Stimulated activated CD8-positive, alpha-beta memory T cell treated with anti-CD3 and anti-CD28 coated beads, Interleukin-4, amount 100 ng/mL, for 1 hour (primary cell): ENCODE measurements at places on chromosomes 2 and 18.

- DNase-seq, result no peak
Measured at GRCh38 chr2:138034536-138034935, 70.3 kb downstream of the HNMT start.

DNA sequence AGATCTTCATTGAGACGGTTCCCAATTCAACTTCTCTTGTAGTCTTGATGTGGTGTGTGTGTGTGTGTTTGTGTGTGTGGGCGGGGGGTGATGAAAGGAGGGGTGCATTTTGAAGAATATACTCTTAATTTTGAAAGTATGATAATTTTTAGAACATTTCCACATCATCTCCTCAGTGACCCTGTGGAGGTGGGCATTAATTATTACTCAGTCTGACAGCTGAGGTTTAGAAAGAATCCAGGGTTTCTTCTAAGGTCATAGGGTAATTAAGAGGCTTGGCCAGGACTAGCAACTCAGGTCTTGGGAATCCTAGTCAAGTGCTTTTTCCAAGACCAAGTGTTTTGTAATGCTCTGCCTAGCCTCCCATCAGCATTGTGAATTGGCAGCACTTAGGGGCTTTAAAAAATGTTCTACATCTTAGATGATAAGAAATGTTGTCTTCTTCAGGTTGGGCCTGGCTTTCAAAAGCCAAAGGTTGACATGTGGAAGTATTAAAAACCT lies 100.5 kb downstream of the SPTBN1 start:
- no peak for DNase-seq

DNA sequence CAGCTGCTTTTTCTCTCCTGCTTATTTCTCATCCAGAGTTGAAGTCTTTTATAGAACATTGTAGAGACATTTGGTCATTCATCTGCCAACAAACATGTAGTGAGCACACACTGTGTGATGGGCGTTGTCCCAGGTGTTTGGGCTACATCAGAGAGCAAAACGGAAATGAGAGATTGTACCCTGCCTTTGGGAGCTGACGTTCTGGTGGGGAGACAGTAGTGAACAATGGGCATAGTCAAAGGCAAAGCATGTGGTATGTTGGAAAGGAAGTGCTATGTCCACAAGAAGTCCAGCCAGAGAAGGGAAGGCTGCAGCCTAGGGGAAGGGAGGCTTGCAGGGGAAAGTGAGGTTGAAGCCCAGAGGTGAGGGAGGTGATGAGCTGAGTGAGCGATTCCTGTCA lies 78.1 kb downstream of the PIEZO2 start:
- no peak for DNase-seq

DNA sequence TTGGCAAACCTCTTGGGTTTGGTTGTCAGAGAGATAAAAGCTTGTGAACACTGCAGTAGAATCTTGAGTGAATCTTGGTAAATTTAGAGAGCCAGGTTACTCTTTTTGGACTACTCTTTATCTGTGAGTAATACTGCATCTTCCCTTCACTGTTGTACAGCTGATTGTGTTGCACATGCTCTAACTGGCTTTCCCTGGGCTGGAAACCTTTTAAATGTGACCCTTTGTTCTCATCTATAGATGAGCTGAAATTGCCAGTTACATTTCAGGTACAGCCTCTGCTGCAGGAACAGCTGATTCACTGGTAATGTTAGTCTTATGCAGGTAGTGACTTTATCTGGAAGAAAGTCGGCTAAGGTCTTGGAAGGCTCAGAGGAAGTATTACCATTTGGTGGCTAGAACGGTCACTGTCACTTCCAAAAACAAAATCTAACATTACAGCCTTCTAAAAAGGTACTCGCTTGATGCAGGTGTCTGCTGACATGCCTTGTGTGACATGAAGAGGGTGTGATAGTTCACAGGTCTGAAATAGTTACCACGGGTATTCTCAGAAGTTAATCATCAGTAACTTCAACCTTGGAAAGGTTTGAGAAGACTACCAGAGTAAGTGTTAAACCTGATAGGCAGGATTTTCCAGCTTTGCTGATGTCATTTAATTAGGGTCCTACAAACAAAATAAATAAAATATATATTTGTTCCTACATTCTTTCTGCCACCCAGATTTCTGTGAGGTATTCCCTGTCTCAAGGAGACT lies 851.1 kb downstream of the SLC4A3 start:
- DNase-seq, result no peak

DNA sequence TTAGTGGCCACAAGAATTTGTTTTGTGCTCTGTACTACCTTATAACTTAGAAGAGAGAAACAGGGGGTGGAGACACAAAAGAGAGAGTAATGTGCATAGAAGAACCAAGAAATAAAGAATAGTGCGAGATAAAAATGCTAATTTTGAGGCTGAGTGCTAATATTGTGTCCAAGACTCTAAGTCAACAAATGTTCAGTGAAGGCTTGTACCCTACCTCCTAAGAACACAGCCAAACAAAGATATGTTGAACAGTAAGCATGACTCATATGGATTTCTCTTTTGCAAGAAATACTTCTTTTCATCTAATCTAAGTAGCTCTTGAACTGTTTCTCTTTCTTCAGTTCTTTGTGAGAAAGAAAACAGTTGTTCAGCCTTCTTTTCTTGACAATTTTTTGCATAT lies 45.2 kb downstream of the GAREM1 start:
- DNase-seq, result no peak

- no peak for DNase-seq
Measured at GRCh38 chr2:71888751-71889445, 258.8 kb downstream of the CYP26B1 start.

DNA sequence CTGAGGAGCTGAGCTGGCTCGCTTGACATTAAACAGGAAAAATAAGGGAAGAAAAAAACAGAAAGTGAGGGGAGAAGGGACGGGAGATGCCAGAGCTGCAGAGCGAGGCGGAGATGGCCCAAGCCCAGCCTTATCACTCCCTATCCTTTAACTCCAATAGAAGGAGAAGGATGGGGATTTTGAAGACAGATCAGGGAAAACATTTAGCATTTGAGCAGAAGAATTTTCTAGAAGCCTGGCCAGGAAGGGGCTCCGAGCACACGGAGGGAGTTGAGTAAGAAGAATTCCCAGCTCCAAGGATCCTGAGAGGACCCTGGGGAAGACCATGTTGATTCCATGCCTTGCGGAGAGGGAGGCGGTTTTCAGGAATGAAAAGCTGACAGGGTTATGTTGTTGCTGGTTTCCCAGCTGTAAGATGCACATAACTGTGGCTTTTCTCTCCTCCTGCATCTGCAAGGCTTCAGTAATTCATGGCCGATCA lies 35.6 kb downstream of the TWIST2 start:
- no peak for DNase-seq

DNA sequence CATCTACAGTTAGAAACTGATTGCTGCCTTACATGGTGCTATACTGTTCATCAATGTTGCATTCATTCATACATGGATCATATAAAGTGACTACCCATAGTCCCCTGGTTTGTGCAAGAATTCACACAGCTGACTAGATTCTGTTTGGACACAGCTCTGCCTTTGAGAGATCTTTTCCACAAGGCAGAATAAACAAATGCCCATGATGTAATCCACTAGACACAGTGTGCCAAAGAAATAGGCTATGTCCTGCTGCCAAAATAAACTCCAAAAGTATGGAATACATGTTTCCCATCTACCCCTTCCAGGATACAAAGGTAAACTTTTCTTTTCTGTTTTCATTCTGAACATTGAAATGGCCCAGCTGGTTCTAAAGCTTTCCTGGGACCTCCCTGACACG lies 269.4 kb upstream of the CHAC2 start:
- DNase-seq, result no peak

DNA sequence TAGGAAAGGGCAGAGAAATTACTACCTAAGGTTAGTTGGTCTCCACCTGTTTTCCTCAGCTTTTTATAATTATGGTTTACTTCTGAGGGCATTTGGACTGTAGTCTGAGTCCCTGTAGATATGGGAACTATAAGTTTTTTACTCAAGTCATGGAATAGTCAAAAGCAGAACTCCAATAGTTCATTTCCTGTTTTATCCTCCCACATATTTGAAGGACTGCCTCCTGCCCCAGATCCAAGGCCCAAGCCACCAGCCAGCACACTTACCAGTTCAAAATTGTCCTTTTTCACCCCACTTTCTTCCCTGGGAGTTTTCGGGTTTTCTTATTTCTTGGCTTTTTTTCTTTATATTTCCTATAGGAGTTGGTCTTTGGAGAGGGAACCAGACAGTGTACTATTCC lies 164.1 kb downstream of the MBD5 start:
- no peak for DNase-seq

DNA sequence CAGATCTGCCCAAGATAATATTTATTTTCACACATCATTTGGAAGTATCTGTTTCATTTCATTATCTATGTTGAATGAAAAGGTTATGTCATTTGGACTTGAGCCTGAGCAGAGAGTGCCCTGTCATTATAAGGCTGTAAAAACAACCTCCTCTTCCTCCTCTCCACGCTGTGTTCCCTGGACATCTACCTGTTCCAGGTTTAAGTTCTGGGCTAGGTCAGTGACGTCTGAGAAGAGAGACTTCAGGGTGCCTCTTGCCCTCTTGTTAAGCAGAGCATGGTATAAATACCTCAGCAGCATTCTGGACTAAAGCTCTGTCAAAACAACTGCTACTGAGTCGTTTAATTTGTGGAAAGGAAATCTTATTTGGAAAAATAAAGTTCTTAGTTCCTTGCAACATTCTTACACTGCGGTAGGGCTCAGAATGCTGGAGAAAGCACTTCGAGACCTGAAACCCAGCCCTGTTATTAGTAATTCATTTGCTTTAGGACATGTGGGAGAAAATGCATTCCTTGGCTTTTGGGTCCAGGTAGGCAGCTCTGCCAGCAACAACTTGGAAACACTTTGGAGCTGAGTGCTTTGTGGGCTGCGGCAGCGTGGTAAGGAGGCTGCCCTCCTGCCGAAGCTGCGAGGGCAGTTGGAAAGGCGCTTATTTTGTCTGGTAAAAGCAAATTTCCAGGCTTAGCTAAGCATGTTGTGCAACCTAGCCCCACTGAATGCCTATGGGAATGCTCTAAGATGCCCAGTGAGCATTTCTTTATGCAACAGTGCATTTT lies 91.8 kb upstream of the NEDD4L start:
- DNase-seq, result no peak

GRCh38 chr18:11839556-11839955 lies 11.7 kb upstream of the CHMP1B start:
- DNase-seq, result no peak

DNA sequence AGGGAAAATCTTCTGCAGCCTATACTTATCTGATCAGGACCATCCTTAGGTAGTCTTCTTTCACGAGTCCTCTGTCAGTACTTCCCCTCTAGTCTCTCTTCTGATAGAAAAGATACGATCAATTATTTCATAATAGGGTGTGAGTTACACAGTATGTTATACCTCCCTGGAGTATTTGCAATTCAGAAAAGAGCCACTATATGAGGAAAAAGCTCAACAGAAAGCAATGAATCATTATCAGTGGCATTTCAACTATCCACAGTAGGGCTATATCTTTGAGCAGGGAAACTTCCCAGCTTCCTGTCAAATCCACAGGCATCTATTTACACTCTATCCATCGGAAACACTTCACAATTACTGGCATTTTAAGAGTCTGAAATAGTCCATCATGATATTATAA lies 105.3 kb upstream of the ACVR2A start:
- DNase-seq, result no peak

GRCh38 chr2:206890926-206891325 lies 48.4 kb upstream of the CPO start:
- DNase-seq, result no peak

DNA sequence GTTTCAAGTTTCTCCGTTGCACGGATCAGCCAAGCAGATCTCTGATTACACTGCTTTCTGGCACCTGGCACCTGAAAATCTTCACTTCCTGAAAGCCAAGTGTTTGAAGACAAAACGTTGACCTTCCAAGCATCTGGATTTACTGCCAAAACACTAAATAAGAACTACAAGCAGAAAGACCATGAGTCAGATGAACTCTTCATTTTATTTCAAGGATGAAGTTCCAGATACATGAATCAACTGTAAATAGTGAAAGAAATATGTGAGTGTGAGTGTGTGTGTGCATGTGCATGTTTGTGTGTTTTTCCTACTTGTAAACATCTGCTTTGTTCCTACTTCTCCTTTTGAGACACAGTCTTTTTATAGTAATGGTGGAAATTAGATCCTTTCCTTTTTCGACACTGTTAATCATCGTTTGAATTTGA lies 60.0 kb upstream of the DTNA start:
- no peak for DNase-seq

DNA sequence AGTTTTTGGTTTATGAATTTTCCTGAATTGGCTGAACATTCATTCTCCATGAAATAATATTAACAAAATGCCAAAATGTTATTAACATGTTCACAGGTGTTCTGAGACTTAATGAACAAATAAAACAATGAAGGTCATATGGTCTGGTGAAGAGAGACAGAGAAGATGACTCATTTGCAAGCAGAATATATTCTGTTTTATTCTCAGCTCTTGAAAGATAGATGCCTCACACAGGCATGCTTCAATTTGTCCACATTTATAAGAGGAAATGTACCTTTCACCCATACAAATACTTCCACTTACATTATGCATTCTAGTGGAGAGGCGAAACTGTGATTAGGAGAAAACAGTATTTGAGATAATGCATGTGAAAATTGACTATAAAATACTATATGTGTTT lies 75.4 kb upstream of the PGAP1 start:
- no peak for DNase-seq

GRCh38 chr18:48342581-48342980 lies 66.6 kb downstream of the ZBTB7C start:
- DNase-seq, result no peak

DNA sequence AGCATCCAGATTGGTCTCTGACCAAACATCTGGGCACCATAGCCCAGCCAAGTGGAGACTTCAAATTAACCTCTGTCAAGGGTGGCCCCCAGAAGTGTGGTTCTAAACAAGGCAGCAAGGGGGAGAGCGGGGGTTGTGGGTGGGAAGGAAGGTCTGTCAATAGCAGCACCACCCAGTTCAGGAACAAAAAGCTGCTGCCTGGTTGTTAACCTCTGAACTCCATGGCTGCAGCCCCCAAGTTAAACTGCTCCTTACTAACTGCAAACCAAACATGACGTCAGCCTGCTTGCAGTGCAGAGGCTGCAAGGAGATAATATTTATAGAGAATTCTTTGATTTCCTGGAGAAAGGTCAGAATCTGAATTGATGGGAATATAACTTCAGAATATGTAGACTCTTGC lies 76.5 kb downstream of the ARL4C start:
- DNase-seq, result no peak

GRCh38 chr2:189618197-189618596 lies 37.6 kb upstream of the SLC40A1 start:
- no peak for DNase-seq

DNA sequence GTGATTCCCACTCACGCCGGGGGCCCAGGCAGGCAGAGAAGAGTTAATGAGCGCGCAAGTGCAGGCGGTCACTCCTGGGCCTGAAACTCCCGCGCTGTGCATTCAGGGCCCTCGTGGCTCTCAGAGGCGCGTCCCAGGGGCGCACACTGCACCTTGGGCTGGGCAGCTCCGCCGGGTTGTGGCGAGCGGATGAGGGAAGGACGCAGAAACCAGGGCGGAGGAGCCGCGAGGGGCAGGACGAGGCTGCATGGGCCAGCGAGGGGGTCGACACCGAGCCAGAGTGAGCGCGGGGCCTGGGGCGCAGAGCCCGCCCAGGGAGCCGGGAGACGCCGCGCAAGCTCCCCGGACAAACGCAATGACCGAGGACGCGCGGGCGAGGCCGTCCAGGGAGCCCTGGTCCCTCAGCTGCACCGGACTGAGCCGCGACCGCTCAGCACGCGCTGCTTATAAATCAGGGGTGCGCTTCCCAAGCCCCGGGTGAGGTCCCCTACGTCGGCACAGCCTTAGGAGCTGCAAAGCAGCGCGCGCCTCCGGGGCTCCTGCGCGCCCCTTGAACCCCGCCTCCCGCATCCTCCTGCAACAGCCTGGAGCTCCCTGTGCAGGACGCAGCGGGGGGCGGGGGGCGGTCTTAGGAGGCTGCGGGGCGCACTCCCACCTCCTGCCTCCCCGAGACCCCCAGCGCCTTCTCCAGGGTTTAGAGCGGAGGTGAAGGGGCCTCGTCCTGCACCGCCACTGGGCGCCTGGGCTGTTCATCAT lies 180.2 kb upstream of the ALKAL2 start:
- no peak for DNase-seq
